Endothelial cell (in vitro differentiated cells): ENCODE measurements at places on chromosomes 12 and 14.

DNA sequence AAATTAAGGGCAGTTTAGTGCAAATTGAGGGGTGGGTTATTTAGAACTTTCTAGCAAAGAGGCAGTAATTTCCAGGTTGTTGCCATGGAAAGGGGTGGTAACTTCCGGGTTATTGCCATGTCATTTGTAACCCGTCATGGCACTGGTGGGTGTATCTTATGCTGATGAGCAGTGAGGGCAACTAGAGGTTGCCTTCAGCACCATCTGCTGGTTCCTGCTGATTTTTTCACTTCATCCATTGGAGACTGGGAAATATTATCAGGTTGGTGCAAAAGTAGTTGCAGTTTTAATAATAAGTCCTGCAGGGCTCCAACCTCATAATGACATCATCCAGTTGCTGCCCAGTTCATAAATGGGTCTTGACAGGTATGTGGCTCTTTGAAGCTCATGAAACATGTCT is 24.4 kb upstream of the SERPINA4 start:
- DNase-seq: no peak

GRCh38 chr12:104286516-104287482 is 16.7 kb upstream of the EID3 start:
- peak; percentile 79 for DNase-seq

GRCh38 chr14:105864116-105864515 is 337.7 kb downstream of the TMEM121 start:
- DNase-seq: no peak

- no peak for DNase-seq
Measured at GRCh38 chr12:2179953-2180736, 127.4 kb downstream of the CACNA1C start.

- no peak for DNase-seq
Measured at GRCh38 chr12:68441167-68441566, 109.0 kb upstream of the MDM1 start.

GRCh38 chr14:22597265-22597664 is 835 bp upstream of the ABHD4 start:
- no peak for DNase-seq

DNA sequence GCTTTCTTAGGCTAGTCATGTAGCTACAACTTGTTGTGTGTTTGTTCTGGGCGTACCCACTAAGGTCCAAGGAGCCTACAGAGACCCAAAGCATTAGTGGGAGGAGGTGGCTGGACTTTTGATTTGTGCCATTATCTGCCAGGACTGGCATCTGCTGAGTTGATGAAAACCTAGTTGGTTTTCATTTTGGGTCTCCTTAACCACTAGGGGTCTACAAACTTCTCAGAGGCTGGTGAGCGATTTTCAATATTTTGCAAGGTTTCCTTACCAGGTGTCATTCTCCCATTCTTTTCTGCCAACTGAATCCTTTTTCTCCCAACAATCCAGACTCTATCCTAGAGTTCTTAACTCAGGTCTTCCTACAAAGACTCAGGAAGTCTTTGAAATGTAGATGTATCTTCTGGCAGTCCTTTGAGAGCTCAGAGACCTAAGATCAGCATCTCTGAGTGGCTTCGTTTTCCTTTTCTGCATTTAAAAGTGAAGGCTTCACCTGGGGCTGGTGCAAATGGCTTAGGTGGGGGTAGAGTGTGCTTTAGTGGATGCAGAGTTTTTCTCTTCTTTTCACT is 150.0 kb upstream of the RMST start:
- DNase-seq: no peak

DNA sequence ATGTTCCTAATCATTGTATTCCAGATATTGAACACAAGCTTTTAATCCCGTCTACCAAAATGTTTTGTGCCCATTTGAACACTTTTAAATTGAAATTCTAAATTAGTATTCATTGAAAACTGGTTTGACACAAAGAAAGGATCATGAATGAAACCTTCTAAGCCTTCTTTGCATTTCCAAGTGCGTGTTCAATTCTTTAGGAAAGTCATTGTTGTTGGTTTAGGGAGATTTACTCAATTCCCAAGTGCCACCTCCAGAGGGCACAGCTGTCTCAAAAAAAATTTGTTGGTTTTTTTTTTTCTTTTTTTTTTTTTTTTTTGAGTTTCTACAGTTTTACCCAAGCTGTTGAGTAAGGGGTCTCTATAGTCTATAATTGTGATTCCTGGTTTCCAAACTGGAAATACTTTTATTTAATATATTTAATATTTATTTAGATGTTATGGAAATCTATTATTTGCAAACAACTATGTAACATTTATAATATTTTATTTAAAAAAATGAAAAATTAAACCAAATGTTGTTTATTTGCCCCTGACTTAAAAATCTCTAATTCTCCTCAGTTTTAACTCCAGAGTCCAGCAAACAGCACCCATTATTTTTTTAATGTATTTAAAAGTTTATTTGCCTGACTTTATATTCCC is 79.9 kb downstream of the NEDD1 start:
- peak; percentile 44 for DNase-seq

GRCh38 chr12:91986084-91986483 is 159.6 kb downstream of the BTG1 start:
- no peak for DNase-seq

- DNase-seq: peak; percentile 8
Measured at GRCh38 chr14:91649930-91650329, 82.0 kb downstream of the CATSPERB start.

DNA sequence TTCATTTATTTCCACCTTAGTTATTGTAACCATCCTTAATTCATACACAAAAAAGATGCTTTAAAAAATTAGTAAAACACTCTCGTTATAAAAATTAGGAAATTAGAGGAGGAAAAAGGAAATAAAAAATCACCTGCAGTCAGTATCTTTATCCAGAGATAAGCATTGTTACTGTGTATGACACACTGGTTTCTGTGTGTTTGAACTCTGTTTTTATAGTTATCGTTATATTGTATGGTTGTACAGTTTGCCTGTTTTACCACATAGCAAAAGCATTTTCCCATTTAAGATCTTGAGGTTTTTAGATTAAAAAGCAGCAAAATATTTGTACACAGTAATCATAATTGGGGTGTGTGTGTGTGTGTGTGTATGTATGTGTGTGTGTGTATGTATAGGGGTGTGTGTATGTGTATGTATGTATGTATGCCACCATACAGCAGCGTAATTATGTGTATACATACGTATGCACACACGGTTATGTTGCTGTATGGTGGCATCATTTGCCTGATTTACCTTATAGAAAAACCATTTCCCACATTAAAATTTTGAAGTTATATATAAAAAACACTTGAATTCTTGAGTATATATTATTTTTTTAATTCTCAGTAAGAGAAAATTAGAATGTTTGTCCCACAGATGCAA is 19.8 kb downstream of the WNK1 start:
- no peak for DNase-seq

DNA sequence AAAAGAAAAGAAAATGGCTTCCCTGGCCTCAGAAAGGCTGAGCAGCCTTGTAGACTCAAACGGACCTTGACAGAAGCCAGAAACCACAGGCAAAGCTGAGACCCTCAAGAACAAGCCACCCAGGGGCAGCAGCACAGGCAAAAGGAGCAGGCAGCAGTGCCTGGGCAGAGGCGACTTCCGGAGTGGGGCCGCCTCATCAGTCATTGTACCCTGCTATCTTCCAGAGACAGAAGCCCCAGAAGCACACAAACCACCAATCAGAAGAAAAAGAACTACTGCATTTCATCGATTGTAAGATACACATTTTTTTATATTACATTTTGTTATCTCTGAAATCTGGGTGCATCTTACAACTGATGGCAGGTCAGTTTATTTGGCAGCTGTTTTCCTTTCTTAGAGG is 58.2 kb upstream of the ZFP36L1 start:
- no peak for DNase-seq

- no peak for DNase-seq
Measured at GRCh38 chr12:27870939-27871338, 90.9 kb upstream of the MANSC4 start.

DNA sequence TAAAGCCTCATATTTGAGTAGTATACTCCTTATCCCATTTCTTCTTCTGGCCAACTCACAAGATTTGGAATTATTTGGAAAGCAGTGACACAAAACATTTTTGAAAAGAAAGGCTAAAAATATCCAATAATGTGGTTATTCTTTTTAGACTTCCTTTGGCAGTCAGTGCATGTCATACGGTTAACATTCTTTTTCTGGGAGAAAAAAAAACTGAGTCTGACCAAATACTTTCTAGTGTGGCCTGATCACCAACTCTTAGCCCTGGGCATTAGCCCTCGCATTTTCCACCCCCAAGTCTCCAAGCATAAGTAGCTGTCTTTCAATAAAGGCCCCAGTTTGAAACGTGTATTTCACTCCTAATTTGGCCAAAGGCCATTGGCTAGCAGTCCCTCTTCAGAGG is 5.9 kb downstream of the RASSF3 start:
- DNase-seq: no peak

GRCh38 chr12:87217491-87217890 is 811.7 kb downstream of the C12orf50 start:
- no peak for DNase-seq

DNA sequence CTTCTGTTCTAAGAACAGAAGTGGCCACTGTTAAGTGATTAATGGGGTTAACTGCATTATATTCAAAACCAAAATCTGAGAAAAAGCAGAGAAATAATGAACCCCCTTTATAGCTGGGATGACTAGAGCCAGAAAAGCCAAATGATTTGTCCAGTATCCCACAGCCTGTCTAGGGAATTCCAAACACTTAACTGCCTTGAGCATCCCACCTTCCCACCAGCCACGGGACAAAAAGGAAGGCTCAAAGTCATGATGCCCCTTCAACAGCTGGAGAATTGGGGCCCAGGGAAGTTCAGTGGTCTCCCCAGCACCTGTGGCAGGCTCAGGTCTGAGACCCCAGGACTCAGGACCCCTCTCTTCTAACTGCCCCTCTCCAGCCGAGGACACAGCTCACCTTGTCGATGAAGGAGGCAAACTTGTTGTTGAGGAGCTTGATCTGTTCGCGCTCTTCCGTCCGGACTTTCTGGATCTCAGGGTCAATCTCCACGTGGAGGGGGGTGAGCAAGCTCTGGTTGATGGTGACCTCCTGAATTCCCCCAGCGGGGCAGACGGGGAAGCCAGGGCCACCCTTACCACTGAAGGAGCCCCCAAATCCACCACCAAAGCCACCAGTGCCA is 605 bp downstream of the KRT4 start:
- no peak for DNase-seq

- DNase-seq: no peak
Measured at GRCh38 chr12:32398181-32398580, 1.2 kb upstream of the FGD4 start.

- DNase-seq: no peak
Measured at GRCh38 chr14:97630249-97630648, 833.1 kb downstream of the VRK1 start.

- DNase-seq: no peak
Measured at GRCh38 chr12:128852026-128852698, 1.1 kb upstream of the GLT1D1 start.

DNA sequence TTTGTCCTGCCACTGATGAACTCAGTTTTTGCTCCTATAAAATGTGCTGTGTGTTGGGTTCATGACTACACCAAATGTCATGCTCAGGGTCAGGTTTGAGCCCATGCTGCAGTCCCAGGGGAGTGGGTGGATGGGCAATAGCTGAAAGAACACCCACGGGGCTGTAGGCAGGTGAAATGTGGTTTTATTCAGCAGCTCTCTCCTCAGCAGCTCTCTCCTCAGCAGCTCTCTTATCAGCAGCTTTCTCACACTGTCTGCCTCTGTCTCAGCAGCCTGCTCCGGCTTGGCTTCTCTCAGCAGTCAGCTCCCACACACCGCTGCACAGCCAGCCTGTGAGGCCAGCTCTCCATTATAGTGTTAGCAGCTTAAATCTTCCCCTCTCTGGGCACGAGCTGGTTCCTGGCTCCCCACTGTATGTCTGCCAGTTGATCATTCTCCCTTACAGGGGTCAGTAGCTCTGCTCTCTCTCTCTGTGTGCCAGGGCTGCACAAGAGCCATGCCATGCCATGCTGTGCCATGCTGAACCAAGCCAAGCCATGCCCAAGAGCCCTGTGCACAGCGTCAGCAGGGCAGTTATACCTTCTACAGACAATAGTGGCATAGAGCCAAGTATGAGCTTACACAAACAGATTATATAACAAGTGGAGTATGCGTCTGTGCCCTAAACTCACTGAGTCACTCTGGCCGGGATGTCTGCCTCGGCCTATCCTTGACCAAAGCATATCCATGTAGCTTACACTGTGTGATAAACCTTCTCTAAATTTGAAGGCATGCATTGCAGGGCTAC is 303.3 kb upstream of the TMPO start:
- no peak for DNase-seq

GRCh38 chr12:32201096-32201495 is 94.4 kb downstream of the BICD1 start:
- DNase-seq: no peak

DNA sequence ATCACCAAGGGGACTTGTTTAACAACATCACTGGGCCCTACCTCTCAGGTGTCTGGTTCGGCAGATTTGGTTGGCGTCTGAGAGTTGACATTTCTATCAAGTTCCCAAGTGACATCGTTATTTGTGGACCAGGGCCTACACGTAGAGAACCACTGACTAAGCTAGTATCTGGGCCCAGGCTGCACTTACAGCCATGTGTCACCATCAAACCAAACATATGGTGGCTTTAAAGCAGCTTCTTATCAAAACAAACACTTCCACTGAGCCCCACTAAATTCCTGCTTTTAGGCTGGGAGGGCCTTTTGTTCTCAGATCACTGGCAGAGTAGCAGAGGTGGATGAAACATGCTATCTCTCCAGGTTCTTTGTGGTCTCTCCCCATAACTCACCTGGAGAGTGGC is 220.5 kb downstream of the PELI2 start:
- DNase-seq: no peak

- DNase-seq: no peak
Measured at GRCh38 chr12:91356405-91356804, 173.8 kb upstream of the DCN start.

GRCh38 chr14:87601036-87601435 is 391.9 kb downstream of the GALC start:
- DNase-seq: no peak

GRCh38 chr12:27555925-27556778 is 32.1 kb downstream of the PPFIBP1 start:
- no peak for DNase-seq

- no peak for DNase-seq
Measured at GRCh38 chr12:101828463-101829196, 2.1 kb downstream of the GNPTAB start.

GRCh38 chr12:124358572-124358971 is 63.7 kb downstream of the RFLNA start:
- no peak for DNase-seq

DNA sequence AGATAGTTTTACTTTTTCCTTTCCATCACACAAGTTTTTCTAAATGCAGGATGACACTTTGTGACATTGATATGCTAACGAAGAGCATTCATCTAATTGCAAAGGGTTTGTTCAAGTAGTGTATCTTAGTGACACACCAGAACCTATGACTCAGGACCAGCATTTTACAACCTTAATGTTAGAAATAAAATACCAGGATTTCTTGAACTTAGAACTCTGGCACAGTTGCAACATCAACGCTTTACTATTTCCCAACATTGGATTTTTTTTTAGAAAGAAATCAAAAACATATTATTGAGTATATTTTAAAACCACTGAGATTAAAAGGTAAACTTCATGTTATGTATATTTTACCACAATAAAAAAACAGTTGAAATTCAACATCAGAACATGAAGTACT is 17.9 kb upstream of the PLEKHG6 start:
- DNase-seq: no peak

GRCh38 chr14:22803687-22803974 is 11.6 kb downstream of the SLC7A7 start:
- DNase-seq: no peak

GRCh38 chr14:48319823-48320222 is 644.4 kb upstream of the MDGA2 start:
- DNase-seq: no peak

GRCh38 chr12:13127444-13127843 is 24.0 kb upstream of the GSG1 start:
- DNase-seq: no peak
